Activated T-cell treated with anti-CD3 and anti-CD28 coated beads for 48 hours (primary cell): ENCODE measurements at places on chromosomes 13 and 19.
A peak's percentile ranks its signal among the peaks of the same experiment; 100 is the strongest.

GRCh38 chr19:2986951-2987524 lies 9.7 kb downstream of the TLE6 start:
- DNase-seq = no peak

- DNase-seq = peak; percentile 40
Measured at GRCh38 chr19:49567861-49568441, 12.4 kb downstream of the NOSIP start.

DNA sequence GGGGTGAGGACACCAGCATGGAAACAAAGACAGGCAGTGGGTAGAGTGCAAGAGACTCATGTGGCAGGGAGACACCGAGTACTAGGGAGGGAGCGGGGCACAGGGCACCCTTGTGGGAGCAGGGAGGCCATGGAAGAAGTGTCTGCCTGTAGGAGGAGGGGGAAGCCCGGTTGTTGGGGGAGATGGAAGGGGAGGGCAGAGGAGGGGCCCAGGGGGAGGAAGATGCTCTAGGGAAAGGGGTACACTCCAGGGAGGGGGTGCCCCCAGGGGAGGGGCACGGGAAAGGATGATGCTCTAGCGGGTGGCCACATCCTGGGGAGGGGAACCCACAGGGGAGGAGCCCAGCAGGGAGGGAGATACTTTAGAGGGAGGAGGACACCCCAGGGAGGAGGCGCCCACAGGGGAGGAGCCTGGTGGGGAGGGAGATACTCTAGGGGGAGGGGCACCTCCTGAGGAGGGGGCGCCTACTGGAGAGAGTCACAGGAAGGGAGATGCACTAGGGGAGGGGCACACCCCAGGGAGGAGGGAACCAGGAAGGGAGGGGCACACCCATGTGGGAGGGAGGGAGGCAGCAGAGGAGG lies 24.9 kb downstream of the CPAMD8 start:
- DNase-seq = peak; percentile 41

GRCh38 chr13:87459419-87459818 lies 211.8 kb upstream of the SLITRK5 start:
- no peak for DNase-seq

- DNase-seq = no peak
Measured at GRCh38 chr19:50413096-50413495, 5.6 kb upstream of the SPIB start.
